ENCODE measurements at places on chromosomes 12 and 14. TPM values are rescaled to one million over a fixed set of nuclear protein-coding genes. Genes with fewer than 3 reads are reported as not detected.

OLR1 gene
- 0.49 TPM for total RNA-seq

- no peak overlapping the region for H3K4me3 ChIP-seq
- DNase-seq, result no peak
- H3K4me1 ChIP-seq, result peaks cover 8% of the 10 kb centered on the region
- no peak overlapping the region for H3K27ac ChIP-seq
Measured at GRCh38 chr12:92574051-92574783, 128.6 kb upstream of the PLEKHG7 start.

ITGA7 gene
- total RNA-seq, result 647 TPM

DNA sequence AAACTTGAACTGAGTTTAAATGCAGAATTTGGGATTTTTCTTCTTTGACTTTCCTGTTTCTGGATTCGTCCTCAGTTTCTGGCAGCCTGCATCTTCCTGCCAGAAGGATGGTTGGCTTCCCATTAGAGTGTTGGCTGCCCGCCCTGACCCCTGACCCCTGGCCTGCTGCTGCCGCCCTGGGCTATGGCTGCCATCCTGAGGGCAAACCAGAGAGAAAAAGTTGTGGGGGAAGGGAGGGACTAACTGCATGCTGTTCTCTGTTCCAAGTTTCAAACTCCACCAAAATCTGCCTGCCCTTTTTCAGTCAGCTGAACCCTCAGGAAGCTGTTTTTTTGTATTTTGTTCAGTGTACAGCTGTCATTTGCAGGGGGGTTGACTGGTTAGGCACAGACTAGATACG lies 48.4 kb downstream of the FNTB start:
- no peak overlapping the region for H3K27ac ChIP-seq
- H3K4me1 ChIP-seq, result peaks cover 7% of the 10 kb centered on the region
- no peak overlapping the region for H3K4me3 ChIP-seq
- no peaks in the 10 kb centered on the region for H3K27me3 ChIP-seq
- peaks cover 28% of the 10 kb centered on the region for H3K36me3 ChIP-seq
- peak; percentile 69 for DNase-seq

DLK1 gene
- total RNA-seq, result 8.7 TPM

GRCh38 chr14:99566390-99567354 lies 37.3 kb downstream of the CCDC85C start:
- H3K4me3 ChIP-seq, result no peak overlapping the region
- DNase-seq, result no peak
- no peak overlapping the region for H3K27ac ChIP-seq

- no peak overlapping the region for H3K27ac ChIP-seq
- peak; percentile 15 for DNase-seq
- H3K27me3 ChIP-seq, result peaks cover 12% of the 10 kb centered on the region
- H3K36me3 ChIP-seq, result no peaks in the 10 kb centered on the region
- no peaks in the 10 kb centered on the region for H3K4me1 ChIP-seq
Measured at GRCh38 chr14:78157494-78158437, 12.4 kb upstream of the NRXN3 start.

GRCh38 chr12:100778967-100779590 lies 15.5 kb upstream of the ANO4 start:
- no peaks in the 10 kb centered on the region for H3K36me3 ChIP-seq
- no peaks in the 10 kb centered on the region for H3K27me3 ChIP-seq
- no peak for DNase-seq
- H3K4me3 ChIP-seq, result no peak overlapping the region

GLS2 gene
- 1.1 TPM for total RNA-seq

DNA sequence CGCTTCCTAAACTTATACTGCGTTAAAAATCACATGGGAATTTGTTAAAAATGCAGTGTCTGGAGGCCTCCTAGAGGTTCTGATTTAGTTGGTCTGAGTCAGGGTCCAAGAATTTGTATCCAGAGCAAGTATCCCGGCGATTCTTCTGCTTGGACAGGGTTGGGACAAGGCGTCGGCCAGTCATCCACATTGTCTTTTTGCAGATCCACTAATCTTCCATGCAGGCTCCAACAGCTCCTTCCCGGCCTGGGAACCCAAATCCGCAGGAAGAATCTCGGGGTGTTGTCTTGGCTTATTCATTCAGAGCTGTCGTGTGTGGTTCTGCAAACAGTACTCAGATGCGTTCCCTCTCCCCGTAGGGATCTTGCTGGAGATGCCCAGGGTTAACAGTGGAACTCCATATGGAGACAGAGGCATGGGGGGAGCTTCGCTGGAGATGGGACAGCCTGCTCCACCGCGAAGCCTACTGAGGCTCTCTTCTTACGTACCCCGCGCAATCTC lies 25.3 kb downstream of the GPRC5D start:
- no peaks in the 10 kb centered on the region for H3K36me3 ChIP-seq
- H3K27me3 ChIP-seq, result no peaks in the 10 kb centered on the region
- H3K27ac ChIP-seq, result no peak overlapping the region
- no peak for DNase-seq
- H3K4me1 ChIP-seq, result no peaks in the 10 kb centered on the region

IFT81 gene
- total RNA-seq, result 8.3 TPM

- no peak overlapping the region for H3K27ac ChIP-seq
- H3K27me3 ChIP-seq, result no peaks in the 10 kb centered on the region
- no peak for DNase-seq
- H3K4me1 ChIP-seq, result no peaks in the 10 kb centered on the region
Measured at GRCh38 chr12:58633479-58633878, 286.8 kb downstream of the LRIG3 start.

RNASE4 gene
- 2.3 TPM for total RNA-seq

GNPNAT1 gene
- 5.8 TPM for total RNA-seq

BCL2L14 gene
- not detected for total RNA-seq

DNA sequence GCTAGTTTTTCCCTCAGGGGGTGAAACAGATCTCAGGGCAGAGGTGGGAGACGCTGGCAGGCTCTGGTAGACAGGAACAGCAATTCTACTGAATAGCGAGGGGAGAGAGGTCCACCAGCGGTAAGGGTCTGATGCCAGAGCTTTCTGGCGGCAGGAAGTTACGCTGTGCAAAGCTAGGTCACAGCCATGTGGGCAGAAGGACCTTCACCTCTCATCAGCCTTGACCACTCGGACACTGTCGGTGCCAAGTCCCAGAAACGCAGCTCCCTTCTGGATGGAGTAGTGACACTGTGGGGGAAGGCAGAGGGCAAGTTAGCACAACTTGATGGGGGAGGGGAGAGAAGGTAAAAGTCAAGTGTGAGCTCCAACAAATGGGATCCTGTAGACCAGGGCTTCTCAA lies 10.3 kb upstream of the ZNF740 start:
- no peaks in the 10 kb centered on the region for H3K27me3 ChIP-seq
- no peak overlapping the region for H3K4me3 ChIP-seq
- peaks cover 4% of the 10 kb centered on the region for H3K4me1 ChIP-seq
- DNase-seq, result no peak

DNA sequence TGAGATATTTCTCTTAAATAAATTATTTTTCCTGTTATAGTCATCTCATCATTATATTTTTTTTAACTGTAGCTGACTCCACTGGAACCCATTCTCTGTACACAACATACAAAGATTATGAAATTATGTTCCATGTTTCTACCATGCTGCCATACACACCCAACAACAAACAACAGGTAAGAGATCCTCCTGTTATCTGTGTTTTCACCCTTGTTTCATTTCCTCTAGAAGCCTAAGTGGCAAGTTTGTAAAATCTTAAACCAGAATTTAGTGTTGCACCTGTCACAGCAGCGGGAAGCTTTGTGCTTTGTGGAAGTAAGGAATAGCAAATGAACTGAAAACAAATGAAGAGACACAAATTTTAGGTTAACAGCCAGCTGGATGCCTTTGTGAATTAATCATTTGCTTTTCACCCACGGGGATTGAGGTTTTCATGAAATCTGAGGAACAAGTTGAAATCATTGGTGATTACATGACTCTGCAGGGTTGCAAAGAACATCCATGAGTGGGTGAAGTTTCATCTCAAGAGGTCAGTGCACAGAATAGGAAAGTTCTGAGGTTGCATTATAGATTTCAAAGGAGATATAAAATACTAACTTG lies 273.9 kb upstream of the RGS6 start:
- H3K4me3 ChIP-seq, result no peak overlapping the region
- H3K4me1 ChIP-seq, result no peaks in the 10 kb centered on the region
- H3K27ac ChIP-seq, result no peak overlapping the region
- no peak for DNase-seq
- H3K27me3 ChIP-seq, result no peaks in the 10 kb centered on the region

DNA sequence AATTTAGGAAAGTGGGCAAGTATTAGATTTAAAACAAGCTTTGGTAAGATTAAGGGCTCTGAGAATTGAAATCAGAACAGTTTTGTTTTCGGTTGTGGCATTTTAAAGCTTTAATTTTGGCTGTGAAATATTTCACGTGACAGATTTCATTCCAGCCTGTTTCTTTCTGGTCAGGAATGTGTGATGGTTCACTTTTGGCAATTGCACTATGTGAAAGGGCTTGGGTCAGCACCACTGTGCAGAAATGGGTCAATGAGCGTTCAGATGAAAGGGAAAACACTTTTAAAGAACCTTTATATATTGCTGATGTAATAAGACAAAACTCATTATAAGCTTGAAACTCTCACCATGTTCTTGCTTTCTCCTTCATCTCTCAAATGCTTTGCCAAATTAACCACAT lies 17.1 kb downstream of the NUBPL start:
- H3K27ac ChIP-seq, result no peak overlapping the region
- no peaks in the 10 kb centered on the region for H3K36me3 ChIP-seq
- H3K4me3 ChIP-seq, result peak overlapping the region; percentile 6
- H3K4me1 ChIP-seq, result peaks cover 44% of the 10 kb centered on the region
- DNase-seq, result no peak

GRCh38 chr12:115078334-115078733 lies 394.4 kb upstream of the TBX3 start:
- no peak overlapping the region for H3K4me3 ChIP-seq
- no peak overlapping the region for H3K27ac ChIP-seq

FAM186B gene
- total RNA-seq, result 0.30 TPM

CLEC4D gene
- 0.25 TPM for total RNA-seq

- no peaks in the 10 kb centered on the region for H3K36me3 ChIP-seq
- peaks cover 19% of the 10 kb centered on the region for H3K4me1 ChIP-seq
- H3K27ac ChIP-seq, result no peak overlapping the region
- no peak for DNase-seq
- no peak overlapping the region for H3K4me3 ChIP-seq
Measured at GRCh38 chr12:77940567-77940966, 109.9 kb downstream of the NAV3 start.

DNA sequence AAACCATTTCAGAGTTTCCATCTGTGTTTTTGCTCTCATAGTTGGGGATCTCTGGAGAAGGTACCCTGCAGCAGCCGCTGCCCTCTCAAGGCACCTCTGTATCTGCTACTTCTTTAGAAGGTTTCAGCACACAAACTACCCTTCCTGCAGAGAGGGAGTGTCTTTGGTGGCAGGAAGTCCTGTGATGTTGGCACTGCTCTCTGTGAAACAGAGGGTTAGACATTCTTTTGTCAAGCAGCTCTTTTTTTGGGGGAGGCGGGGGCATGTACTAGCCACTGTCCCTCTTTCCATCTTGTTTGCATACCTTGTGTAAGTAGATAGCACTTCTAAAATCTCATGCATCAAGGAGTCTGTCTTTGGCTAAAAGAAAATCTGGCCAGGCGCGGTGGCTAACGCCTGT lies 352.6 kb downstream of the BMP4 start:
- H3K27me3 ChIP-seq, result no peaks in the 10 kb centered on the region
- no peaks in the 10 kb centered on the region for H3K4me1 ChIP-seq
- no peak overlapping the region for H3K27ac ChIP-seq
- H3K4me3 ChIP-seq, result no peak overlapping the region
- no peaks in the 10 kb centered on the region for H3K36me3 ChIP-seq

DNA sequence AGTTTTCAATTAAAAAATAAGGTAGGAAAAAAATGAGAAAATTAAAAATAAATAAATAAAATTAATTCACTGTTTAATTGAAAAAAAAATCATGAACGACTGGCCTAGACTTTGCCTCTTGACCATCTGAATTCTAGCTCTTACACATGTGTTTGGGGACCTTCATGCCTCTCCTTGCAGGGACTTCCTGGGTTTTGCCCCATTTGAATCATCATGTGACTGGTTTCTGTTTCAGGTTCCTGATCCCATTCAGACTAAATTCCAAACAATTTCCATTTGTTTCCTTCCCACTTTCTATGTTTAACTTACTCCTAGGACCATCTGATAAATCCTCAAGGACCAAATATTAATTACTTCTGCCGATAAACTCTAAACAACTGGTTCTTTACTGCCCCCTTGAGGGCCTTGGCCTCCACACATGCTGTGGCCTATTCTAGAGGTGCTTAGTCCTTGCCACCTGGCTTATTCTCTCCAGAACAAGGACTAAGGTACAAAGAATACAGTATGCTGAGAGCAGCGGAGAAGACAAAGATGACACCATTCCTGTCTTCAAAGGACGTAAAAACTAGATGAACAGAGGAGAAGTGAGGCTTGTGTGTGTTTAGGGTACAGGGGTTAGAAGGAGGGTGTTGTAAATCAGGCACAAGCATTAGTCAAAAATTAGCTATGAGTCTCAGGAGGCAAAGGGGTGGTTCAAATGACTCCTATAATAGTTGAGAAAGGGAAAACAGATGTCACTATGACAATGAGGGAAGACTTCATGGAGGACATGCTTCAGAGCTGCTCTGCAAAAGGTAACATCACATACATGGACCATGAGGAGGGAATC lies 125.8 kb upstream of the AVPR1A start:
- DNase-seq, result no peak
- H3K27me3 ChIP-seq, result no peaks in the 10 kb centered on the region
- no peak overlapping the region for H3K27ac ChIP-seq
- H3K4me1 ChIP-seq, result no peaks in the 10 kb centered on the region

- peak overlapping the region; percentile 44 for H3K27ac ChIP-seq
- peaks cover 17% of the 10 kb centered on the region for H3K36me3 ChIP-seq
- no peak overlapping the region for H3K4me3 ChIP-seq
- peak; percentile 58 for DNase-seq
- H3K4me1 ChIP-seq, result peaks cover 9% of the 10 kb centered on the region
Measured at GRCh38 chr12:2583091-2583497, 211.7 kb upstream of the FKBP4 start.

DNA sequence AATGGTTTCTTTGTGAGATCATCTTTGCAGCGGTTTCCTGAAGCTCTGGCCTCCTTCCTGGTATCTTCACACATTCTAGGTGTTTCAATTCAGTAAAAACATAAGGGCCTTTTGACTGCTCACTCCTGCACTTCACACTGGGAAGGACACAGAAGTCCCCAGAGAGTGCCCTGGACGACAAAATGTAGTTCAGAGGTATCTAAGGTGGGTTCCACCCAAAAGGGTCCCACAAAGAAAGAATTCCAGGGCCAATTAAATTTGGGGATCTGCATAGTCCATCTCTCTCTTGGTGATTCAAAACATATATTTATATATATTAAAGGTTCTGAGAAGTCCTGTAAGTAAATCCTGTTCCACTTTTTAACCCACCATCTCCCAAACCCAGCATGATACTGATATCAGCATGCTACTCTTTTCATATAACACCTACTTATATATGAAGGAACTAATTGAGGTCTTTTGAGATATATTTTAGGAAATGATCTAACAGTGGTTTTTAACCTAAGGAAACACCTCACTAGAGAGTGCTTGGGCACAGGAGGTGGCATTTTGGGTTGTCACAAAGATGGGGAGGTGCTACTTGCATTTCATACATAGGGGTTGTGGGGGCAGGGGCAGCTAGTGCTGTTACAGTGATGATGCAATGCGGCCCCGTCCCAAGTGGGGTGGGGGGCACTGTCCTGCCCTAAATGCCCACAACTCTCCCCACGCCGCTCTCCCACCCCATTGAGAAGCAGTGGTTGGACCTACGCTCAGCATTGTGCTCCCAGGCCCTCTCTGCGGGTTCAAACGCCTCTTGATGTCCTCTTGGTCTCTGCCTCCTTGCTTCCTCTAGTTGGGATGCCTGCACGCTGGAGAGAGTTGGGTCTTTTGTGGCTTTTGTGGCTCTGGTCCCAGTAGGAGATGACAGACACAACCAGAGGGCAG lies 109.4 kb downstream of the ARF6 start:
- H3K27ac ChIP-seq, result peak overlapping the region; percentile 75
- H3K4me3 ChIP-seq, result no peak overlapping the region
- H3K4me1 ChIP-seq, result peaks cover 45% of the 10 kb centered on the region

All from heart right ventricle (tissue), 16 donors.